ENCODE measurements at places on chromosomes 5 and 9.

DNA sequence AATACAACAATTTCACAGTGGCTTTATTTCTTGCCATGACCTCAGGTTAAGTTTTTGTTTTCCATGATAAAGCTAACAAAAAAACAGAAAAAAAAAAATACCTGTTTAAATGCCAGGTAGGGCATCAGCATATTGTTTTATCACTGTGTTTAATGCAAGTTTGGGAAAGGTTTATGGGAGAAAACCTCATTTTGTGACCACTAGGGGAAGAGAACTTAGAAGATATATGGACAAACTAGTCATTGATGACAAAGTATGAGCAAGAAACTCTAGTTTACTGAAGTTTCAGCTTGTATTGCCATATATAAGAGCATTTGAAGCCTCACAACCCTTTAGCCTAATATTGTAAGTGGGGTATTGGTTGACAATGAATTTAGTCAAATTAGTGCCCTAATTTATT, 1431.4 kb upstream of the CDH18 start:
- DNase-seq: no peak

GRCh38 chr5:126656401-126657007, 55.8 kb downstream of the PHAX start:
- no peak for DNase-seq

GRCh38 chr5:134018154-134018985, 13.6 kb upstream of the VDAC1 start:
- DNase-seq: peak; percentile 74

GRCh38 chr5:59474324-59474723, 419.2 kb downstream of the PDE4D start:
- no peak for DNase-seq

- no peak for DNase-seq
Measured at GRCh38 chr5:128711216-128711615, 173.2 kb upstream of the FBN2 start.

GRCh38 chr9:130128251-130128650, 44.0 kb upstream of the NCS1 start:
- no peak for DNase-seq

GRCh38 chr5:142825378-142826089, 55.4 kb downstream of the ARHGAP26 start:
- no peak for DNase-seq

- DNase-seq: no peak
Measured at GRCh38 chr9:135332979-135333748, 146.4 kb upstream of the PPP1R26 start.

DNA sequence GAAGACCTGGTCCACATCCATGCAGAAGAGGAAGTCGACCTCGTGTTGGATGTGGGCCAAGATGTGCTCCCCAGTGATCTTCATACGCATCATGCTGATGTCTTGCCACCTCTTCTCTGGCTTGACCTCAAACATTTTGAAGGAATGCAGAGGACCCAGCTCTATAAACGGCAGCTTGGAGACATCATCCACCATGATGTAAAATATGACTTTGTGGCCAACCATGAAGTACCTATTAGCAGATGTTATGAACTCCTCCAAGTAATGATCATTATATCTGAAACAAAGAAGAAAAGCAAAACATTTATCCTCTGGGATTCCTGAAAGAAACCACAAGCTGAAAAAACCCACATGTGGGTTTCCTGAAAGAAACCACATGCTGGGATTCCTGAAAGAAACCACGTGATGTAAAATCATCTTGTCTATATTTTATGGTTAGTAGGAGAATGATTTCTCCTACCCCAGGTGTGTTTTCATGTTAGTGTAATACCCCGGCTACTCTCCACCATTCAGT, 52.3 kb downstream of the GGTA1 start:
- DNase-seq: no peak

- peak; percentile 22 for DNase-seq
Measured at GRCh38 chr5:126178521-126178920, 244.7 kb upstream of the GRAMD2B start.

GRCh38 chr5:134437847-134438581, 26.3 kb upstream of the CDKN2AIPNL start:
- DNase-seq: peak; percentile 50

GRCh38 chr5:67030289-67031056, 166.1 kb downstream of the CD180 start:
- no peak for DNase-seq

DNA sequence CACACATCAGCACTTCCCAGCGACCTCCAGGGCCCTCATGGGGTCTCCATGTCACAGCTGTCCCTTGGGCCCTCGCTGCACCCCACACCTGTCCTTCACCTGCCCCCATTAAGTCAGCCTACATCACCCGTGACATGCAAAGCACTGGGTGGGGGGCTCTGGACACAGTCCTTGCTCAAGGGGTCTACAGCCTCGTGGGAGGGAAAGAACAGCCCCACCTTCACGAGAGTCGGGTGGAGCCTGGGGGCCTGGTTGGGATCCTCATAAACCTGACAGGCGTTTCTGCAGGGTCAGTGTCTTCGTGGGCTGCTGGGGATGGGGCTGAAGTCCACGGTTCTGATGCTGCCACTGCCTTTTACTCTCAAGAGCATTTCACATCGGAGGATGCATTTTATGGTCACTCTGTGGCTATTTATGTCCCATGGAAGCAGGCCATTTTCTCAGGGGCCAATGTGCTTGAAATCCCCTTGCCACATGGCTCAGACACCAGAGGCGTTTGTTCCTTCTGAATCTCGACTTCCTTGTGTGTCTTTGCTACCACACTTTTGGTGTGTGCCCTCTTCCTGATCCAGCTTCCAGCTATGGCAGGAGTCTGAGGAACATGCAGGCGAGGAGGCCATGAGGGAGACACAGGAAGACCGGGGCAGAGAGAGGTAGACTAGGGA, at the start of gene OR2V1:
Gene OR2V1 (minus strand): TSS at position 338 of the 665 bp plus-strand sequence. CDS start 5,865 bp downstream, outside the sequence.
- no peak for DNase-seq

Data from body of pancreas (tissue), 4 donors.